GM18507 (cell line): ENCODE measurements at places on chromosomes 11 and 22.

DNA sequence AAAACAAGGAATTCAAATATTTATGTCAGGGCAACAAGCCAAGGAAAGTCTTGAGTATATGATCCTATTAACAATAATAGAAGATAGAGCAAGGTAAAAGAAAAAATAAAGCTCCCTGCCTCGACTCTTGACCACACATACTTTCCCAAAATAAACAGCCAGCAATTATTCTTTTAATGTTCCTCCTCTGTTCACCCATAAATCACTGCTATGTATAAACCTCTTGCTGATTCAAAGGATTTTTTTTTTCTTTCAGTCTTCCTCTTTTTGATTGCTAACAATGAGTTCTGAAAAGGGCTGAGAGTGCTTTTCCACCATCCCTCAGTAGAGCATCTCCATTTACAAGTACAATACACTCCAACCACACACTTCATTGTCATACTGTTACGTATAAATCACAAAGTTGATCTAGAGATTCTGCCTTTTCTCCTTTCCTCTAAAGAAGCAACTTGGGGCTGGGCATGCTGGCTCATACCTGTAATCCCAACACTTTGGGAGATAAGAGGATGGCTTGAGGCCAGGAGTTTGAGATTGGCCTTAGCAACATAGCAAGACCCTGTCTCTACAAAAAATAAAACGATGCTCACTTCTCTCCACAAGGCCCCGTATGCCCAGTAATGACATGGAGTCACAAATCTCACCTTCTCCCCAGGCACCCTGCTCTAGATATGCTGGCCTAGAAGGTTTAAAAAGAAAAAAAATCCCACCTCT is 24.0 kb downstream of the RAB30 start:
- no peak for DNase-seq

- no peak for DNase-seq
These were observed 484.7 kb upstream of the TENM4 start for GRCh38 chr11:79925570-79925969.

DNA sequence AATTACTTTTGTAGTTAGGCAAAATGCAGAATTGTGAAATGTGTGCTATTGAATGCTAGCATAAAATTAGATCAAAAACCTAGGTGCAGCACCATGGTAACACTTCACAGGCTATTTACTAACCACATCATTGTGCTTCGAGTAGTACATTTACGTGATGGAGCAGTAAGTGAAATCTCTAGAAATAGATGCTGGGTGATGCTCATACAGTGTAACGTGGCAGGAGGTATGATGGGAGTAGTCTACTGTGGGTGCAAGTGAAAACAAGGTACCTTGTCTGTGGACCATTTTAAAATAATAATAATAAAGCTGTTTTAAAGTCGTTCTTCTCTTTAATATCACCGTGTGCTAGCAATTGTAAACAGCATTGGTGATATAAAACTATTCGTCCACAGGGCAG is 132.3 kb downstream of the DYNC2H1 start:
- DNase-seq = no peak

- DNase-seq = no peak
These were observed 459.6 kb downstream of the TBC1D22A start for GRCh38 chr22:47221840-47222615.

DNA sequence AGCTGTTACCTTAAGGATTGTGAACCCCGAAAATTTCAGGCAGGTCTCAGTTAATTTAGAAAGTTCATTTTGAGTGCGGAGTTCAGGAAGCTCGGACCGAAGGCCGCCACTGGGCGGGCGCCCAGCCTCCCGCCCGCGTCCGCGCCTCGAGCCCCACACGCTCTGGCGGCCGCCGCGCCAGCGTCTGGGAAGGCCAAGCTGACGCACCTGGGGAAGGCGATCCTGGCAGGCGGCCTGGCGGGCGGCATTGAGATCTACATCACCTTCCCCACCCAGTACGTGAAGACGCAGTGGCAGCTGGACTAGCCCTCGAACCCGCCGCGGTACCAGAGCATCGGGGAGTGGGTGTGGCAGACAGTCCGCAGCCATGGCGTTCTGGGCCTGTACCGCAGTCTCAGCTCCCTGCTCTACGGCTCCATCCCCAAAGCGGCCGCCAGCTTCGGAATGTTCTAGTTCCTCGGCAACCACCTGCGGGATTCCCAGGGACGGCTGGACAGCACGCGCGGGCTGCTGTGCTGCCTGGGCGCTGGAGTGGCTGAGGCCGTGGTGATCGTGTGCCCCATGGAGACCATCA is 79.5 kb downstream of the CCDC83 start:
- no peak for DNase-seq

DNA sequence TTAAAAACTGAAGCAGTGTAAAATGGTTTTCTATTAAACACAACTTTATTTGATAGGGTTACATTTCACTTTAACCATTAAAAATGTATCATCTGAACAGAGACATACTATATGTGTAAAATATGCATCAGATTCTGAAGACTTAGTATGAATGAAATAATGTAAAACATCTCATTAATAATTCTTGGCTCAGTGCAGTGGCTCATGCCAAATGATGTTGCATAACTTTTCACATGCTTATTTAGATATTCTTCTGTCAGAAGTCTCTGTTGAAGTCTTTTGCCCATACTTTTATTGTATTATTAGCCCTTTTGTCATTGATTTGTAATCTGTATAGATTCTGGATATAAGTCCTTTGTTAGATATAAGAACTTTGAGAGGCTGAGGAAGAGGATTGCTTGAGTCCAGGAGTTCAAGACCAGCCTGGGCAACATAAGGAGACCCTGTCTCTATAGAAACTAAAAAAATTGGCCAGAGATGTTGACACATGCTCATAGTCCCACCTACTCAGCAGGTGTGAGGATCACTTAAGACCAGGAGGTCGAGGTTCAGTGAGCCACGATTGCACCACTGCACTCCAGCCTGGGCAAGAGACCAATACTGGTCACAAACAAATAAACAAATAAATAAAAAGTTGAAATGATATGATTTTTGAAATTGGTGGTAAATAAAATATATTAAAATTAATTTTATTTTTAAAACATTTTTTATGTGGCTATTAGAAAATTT is 73.8 kb upstream of the PARVA start:
- no peak for DNase-seq

DNA sequence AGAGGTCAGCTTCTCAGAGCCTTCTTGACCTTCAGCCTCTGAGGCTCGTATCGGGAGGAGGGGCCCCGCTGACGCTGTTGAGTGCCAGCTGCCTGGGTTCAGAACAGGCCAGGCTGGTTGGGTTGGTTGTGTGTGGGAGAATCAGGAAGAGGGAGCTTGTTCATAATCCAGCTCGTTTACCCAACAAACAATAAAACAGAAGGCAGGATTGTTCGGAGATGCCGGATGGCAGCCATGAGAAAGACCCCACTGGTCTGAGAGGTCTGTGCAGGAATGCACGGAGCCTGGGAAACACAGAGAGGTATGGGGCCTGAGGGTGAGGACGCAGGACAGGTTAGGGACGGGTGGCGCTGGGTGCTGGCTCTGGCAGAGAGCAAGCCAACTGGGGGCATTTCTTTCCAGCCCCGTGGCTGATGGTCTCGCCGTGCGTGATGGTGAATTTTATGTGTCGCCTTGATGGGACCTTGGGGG is 31.6 kb upstream of the SHANK2 start:
- DNase-seq = no peak

DNA sequence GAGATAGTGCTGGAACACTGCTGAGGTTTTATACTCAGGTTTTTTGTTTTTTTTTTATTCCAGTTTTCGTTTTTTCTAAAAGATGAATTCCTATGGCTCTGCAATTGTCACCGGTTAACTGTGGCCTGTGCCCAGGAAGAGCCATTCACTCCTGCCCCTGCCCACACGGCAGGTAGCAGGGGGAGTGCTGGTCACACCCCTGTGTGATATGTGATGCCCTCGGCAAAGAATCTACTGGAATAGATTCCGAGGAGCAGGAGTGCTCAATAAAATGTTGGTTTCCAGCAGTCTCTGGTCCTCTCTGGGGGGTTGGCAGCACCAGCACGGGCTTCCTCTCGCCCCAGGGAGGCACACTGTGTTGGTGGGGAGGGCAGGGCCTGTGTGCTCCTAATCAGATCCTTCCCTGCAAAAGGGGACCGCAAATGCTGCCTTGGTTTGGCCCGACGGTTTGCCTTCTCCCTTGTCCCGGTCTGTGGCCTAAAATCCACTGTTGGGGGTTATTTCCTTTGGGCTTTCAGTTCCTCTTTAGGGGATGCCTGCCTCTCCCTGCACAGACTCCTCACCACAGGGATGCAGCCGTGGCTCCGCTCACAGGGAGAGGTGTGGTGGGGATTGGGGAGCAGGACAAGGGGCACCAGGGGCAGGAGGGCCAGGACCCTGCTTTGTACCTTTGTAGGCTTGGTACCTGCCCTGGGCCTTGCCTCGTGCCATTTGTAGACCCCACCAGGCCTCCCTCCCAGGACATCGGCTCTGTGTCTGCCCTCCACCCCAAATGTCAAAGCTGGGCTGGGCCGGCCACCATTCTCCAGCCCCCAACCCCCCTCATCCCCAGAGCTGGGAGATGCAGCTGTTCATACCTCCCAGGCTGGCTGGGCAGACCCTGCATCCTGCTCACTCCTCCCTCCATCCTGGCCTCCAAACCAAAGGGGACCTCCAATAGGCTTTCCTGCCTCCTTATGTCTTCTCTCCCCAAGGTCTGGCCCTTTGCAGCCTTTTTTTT is 13.5 kb downstream of the MCAT start:
- no peak for DNase-seq
